GM04504 (cell line): ENCODE measurements at places on chromosomes 3 and 15.

- no peak for DNase-seq
Measured at GRCh38 chr3:22156868-22157267, 405.9 kb upstream of the ZNF385D start.

- DNase-seq, result no peak
Measured at GRCh38 chr3:188458756-188459155, 304.8 kb downstream of the LPP start.

DNA sequence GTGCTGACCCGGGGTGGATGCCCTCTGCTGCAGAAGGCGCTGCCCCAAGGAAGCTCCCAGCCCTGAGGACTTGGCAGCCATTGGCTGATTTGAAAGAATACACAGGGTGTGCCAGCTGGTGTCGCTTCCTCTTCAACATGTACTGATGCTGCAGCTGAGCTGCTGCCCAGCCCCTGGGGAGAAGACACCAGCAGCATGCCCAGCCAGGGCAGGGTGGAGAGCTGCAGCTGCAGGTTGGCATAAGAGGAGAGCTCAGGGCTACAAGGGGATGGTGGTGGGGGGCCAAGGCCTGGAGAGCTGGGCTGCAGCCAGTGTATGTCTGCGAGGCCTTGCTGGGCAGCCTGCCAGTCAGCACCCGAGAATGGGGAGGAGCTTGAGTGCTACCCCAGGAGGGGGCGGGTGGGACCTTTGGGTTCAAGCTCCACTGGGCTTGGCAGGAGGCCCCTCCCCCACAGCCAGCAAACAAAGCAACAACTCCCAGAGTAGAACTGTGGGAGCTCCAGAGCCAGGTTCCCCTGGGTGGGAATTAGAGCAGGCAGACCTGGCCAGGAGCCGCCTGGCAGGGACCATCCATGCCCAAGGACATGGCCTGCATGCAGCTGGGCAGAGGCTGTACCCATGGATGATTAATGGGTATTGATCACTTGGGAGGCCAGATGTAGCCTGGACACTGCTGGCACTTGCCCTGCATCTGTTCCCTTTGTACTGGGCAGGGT lies 9.2 kb upstream of the SEMA4B start:
- DNase-seq, result no peak

- no peak for DNase-seq
Measured at GRCh38 chr3:149401926-149402310, 24.5 kb upstream of the TM4SF1 start.
